ENCODE measurements at places on chromosomes 7 and 10.

DNA sequence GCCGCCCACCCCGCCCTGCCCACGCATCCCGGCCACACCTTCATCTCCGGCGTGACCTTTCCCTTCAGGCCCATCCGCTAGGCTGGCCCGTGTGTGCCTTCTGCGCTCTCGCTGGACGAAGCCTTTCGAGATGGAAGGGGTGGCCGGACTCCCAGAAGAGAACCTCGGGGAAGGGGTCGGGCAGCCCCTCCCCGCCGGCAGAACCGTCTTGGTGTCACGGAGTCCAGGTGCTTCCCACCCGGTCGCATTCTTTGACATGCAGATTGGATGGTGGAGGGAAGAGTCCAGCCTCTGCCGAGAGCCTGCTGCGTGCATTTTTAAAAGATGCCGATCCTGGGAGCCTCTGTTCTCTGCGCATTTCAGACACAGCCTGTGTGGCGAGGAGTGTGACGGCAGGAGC is 7.3 kb upstream of the ZNF853 start:
- DNase-seq: no peak

DNA sequence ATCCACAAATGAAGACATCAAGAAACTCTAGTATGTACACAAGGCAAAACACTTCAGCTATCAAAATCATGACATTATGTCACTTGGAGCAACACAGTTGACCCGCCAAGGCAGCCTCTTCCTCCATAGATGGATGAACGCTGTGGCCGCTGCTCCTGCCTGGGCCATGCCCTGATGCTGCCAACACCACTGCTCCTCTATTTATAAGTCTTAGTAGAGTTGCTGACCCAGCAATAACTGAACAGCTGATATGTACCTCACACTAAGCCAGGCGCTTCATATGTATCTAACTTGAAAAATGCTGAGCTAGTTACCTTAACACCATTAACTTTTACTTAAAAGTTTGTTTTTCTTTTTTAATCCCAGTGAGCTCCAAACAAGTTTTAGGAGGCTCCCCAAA is 131.9 kb downstream of the LYZL1 start:
- DNase-seq: no peak

DNA sequence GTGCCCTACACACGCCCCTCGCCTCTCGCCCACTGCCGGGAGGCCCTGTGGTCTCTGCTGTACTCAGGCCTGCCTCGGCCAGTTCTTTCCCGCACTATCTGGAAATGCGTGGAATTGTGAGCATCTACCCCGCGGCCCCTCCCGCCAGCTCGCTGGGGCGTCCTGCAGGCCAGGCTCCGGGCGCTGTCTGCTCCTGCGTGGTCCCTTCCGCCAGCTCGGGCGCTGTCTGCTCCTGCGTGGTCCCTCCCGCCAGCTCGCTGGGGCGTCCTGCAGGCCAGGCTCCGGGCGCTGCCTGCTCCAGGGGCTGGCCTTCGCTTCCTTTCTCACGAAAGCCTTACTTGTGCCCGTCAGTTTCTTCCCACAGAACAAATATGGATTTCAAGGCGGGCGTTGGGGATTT is 14.9 kb downstream of the GET4 start:
- no peak for DNase-seq

GRCh38 chr7:128886391-128887168 is 23.9 kb downstream of the ATP6V1F start:
- DNase-seq: no peak

DNA sequence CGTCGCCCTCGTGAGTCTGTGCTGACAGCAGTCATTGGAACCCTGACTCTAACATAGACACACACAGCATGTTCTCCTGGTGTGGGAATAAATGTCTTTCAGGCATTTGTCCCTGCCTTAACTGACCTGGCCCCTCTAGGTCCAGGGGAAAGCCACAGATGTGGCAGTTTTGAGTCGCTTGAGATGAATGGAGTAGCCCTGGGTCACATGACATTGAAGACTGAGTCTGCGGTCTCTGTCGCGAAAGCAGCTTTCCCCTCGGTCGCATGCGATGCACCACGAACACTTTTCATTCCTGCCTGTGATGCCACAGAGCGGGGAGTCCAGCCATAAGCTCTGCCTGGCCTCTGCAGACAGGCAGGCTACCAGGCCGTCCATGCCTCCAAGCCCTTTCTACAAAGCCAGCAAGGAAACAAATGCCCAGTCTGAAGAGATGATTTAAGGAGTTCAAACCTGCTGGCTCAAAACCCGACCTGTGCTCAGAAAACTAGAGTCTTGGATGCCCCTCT is 172.3 kb downstream of the WDR37 start:
- no peak for DNase-seq

DNA sequence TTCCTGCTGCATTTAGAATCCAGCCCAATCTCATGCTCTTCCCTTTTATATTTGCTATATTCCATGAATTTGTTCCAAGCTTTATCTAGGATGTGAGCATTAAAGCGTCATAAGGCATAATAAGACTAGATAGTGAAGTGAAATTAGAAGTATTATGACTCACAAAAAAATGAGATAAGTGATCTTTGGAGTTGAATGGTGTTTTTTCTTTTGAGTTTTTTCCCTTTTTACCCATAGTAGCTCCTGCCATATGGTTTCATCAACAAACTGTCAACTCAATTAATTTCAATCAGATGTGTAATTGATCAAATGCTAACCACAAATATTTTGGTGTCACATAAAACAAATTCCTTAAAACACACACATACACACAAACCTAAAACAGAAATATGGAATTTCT is 17.0 kb downstream of the KLHDC10 start:
- no peak for DNase-seq

GRCh38 chr10:124177180-124177518 is 83.8 kb upstream of the CHST15 start:
- DNase-seq: no peak

GRCh38 chr10:12730809-12731519 is 270.5 kb downstream of the CCDC3 start:
- DNase-seq: peak; percentile 7

- no peak for DNase-seq
Measured at GRCh38 chr7:34835901-34836600, 178.0 kb downstream of the NPSR1 start.

DNA sequence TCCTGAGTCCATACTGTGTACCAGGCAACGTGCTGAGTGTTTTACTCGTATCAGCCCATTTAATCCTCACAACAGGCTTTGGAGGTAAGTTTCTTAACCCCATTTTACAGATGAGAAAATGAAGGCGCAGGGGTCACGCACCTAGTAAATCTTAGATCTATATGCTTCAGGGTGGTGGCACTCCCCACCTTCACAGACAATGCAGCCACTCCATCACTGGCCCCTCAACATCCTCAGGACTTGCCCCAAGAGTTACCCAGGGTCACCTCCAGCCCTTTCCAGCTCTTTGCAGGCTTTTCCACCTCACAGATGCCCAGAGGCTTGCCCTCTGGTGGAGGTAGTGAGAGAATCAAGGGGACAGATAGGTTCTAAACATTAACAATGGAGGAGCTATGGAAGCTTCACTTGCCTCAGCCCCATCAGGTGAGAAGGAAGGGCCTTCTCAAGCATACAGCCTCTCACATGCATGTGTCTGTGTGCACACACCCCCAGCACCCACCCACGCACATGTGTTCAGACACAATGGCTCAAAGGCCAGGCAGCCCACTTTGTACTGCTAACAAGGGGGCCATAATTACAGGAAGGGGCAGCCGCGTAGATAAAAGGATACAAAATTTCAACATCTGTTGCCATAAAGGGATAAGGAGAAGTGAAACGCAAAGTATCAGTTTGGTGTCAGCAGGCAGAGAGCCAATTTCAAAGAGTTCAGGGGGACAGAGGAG is 29.1 kb downstream of the DPCD start:
- DNase-seq: peak; percentile 33

GRCh38 chr7:2928613-2929311 is 84.7 kb upstream of the GNA12 start:
- no peak for DNase-seq

- no peak for DNase-seq
Measured at GRCh38 chr7:20350518-20350951, 19.8 kb downstream of the ITGB8 start.

GRCh38 chr10:98694883-98695282 is 248.1 kb upstream of the HPS1 start:
- no peak for DNase-seq

DNA sequence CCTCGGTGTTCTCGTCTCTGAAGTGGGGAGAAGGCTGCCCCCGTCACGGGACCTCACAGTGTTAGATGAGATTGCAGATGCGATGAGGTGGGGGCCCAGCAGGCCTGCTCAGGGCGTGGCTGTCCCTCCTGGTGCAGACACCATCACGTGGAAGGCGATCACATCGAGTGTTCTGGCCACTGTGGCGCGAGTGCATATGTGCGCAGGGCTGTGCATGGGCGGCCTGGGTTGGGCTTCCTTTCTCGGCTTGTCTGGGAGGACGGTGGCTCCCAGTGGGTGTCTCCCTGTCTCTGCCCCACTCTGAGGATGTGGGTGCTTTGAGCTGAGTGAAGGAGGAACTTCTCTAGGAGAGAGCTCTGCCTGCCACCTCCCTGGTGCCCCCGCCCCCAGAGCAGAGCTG is 83.1 kb downstream of the LHPP start:
- no peak for DNase-seq

GRCh38 chr10:71658467-71658745 is 61.2 kb downstream of the C10orf105 start:
- DNase-seq: no peak

GRCh38 chr10:114313139-114313538 is 74.1 kb downstream of the VWA2 start:
- no peak for DNase-seq

DNA sequence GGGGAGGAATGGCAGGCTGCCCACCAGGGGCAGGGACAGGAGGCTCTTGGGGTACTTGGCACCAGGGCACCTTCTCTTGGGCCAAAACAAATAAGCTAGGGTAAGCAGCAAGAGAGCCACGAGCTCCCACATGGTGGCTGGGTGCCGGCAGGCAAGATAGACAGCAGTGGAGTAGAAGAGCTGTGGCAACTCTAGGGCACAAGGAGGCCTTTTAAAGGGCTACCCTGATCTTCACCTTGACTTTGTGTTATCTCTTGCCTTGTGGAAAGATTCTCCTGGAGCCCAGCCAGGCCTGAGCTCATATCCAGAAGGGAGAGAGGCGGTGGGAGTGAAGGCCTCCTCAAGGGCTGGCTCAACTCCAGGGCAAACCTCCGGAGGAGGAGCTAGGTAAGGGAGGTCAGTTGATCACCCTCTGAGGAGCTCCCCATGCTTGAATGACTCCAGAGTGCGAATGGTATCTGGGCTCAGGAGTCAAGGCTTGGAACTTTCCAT is at the start of gene CYP17A1:
Gene CYP17A1 (minus strand): TSS at position 184 of the 492 bp plus-strand sequence. CDS start 52 bp downstream, at position 132.
- DNase-seq: no peak

- DNase-seq: no peak
Measured at GRCh38 chr10:3357737-3358136, 185.2 kb upstream of the PITRM1 start.

- DNase-seq: no peak
Measured at GRCh38 chr7:85025312-85025756, 161.5 kb downstream of the SEMA3D start.

- no peak for DNase-seq
Measured at GRCh38 chr10:59079386-59080226, 96.8 kb upstream of the PHYHIPL start.

GRCh38 chr7:6160191-6160623 is 112.2 kb downstream of the CYTH3 start:
- DNase-seq: no peak

GRCh38 chr10:46555713-46556514 is 544 bp downstream of the GPRIN2 start:
- no peak for DNase-seq

DNA sequence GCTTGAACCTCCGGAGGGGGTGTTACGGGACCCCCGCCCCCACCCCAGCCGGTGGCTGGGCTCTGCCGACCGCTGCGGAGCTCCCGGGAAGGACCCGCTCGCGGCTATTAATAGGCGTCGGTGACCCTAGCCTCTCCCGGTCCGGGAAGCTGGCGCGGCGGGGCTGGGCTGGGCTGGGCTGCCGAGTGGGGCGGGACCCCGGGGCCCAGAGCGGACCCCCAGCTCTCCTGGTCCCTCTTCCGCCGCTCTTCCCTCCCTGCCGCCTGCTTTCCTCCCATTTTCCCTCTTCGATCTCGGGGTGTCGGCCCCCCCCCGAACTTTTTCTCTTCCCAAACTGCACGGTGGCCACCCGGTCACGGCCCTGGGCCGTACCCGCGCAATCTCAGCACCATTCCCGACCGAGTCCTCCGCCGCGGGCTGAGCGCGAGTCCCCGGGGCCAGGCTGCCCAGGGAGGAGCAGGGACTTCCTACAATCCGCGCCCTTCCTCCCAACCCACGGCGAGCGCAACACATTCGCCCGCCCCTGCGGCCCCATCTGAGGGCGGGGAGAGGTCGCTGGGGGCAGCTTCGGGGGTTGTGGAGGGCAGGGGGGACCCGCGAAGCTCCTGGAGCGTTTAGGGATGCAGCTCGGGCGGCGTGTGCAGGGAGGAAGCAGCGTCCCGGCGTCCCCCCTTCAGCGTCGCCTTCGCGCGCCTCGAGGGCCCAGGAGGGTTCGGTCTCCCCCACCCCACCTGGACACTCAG is 3.1 kb upstream of the ELFN1 start:
- DNase-seq: no peak

DNA sequence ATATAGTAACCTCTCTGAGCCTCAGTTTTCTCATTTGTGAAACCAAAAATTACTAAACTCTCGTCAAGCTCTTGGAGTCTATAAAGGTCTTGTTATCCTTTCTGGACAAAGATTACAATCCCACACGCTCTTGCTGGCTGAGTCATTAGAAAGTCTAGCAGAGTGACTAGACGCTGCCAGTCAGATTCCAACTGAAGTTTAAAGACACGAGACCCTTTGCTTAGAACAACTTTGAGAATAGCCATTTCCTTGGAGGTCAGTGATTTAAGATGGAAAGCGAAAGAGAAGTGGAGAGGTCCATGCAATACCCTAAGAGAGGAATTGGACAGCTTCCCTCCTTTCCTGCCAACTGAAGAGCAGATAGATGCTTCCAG is 119.5 kb downstream of the APBB1IP start:
- no peak for DNase-seq

DNA sequence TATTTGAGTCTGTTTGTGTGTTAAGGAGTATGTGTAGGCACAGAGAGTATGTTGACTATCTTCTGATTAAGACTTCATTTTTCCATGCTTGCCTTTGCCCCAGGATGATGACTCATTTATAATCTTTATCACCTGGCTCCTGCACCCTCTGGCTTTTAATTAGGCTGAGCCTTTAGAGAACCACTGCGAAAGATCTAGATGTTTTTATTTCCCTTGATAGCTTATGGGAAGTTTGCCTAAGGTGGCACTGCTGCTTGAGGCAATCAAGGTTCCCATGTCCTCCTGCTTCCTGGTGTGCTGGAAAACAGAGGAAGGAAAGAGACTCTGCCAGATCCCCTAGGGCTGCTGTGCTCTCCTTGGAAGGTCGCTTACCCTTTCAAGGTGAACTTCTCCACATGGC is 114.6 kb downstream of the ARL4A start:
- no peak for DNase-seq

DNA sequence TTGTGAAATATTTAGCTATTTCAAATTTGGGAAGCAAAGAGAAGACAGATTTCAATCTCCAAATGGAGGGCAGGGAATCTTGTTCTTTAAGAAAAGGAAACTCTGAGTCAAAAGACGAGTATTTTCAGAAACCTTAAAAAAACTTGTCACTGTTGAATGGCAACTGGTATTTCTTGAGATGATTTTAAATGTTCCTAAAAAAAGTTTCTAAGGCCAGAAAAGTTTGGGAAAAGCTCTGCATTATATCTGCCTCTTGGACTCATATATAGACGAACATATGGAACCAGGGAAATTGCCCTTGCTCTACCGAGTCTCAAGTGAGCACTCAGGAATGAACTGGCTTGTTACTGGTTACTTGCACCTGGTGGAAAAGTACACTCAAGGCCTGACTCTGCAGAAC is 69.5 kb downstream of the ADAM22 start:
- DNase-seq: no peak

Measured in GM12878 (cell line).